ENCODE measurements at places on chromosomes 6 and 20.

DNA sequence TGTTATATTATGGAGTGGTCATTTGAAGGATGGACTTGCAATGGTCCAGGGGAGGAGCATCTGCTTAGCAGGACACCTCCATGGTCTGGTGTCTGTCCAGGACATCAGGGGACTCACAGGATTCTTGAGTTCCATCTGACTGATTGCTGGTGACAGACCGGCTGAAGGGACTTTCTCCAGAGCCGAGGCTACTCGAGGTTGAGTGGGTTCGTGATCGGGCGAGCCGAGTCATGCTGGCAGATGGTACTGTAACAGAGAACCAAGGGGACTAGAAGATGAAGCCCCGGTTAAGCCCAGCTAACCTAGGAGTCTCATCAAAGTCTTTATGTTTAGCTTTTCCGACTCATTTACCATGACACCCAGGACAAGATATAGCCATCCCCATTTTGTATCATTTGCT, 7.5 kb upstream of the SLA2 start:
- no peak for DNase-seq

DNA sequence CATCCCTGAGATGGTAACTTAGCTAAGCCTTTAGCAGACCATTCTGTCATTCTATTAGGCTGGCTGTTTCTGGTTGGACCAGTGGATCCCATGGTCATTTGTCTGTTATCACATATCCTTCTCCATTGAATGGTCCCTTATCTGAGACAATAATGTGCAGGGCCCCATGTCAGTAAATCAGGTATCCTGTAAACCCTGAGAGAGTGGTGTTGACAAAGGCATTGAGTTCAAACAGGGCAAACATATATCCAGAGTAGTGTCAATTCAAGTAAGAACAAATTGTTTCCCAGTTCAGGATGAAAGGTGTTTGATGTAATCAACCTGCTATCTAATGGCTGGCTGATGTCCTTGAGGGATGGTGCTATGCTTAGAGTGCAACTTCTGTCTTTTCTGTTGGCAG, 126.2 kb downstream of the LINC00237 start:
- DNase-seq, result no peak

- DNase-seq, result peak; percentile 52
Observed at GRCh38 chr6:164022632-164023031, 608.1 kb downstream of the QKI start.

GRCh38 chr6:56899311-56899710, 55.6 kb upstream of the BEND6 start:
- no peak for DNase-seq

- DNase-seq, result no peak
Observed at GRCh38 chr6:22550971-22551670, 18.2 kb upstream of the HDGFL1 start.

DNA sequence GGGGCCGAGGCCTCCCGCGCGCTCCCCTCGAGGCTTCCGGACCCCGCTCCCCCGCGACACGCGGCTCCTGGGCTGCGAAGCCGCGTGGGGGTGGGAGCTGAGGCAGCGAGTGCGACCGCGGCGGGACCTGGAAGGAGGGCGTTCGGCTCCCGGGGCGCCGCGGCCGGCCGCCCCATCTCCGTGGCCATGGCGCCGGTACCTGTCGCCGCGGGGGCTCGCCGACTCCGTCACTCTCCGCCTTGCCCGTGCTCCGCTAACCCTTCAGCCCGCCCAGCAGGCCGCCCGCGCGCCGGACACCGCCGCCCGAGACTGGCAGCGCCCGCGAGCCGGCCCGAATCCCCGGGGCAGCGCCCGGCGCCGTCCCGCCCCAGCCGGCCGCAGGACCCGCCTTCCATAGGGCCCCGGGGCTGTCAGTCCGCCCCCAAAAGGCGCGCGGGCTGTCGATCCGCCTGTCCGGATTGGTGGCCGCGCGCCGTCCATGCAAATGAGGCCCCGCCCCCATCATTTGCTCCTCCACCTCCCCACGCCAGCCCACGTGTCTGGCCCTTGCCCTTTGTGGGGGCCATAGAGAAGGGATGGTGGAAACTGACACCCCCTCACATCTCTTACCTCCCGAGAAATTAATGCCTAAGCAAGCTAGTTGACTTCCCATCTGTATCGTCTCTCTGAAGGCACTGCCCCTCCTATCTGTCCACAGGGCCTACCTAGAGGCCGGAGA, at the start of gene FKBP5:
Gene FKBP5, minus strand, starts transcription at position 311 of the 718 bp plus-strand sequence. CDS start 46,091 bp downstream, outside the sequence.
- DNase-seq, result peak; percentile 74

GRCh38 chr6:82397962-82398692, 34.5 kb downstream of the TPBG start:
- DNase-seq, result no peak

Measured in trophoblast cell (in vitro differentiated cells and primary cell).